SHP77 treated with DMSO at 0.1 percent for 48 hours (cell line): ENCODE measurements at places on chromosomes 5 and 9.
A peak's percentile ranks its signal among the peaks of the same experiment; 100 is the strongest.

DNA sequence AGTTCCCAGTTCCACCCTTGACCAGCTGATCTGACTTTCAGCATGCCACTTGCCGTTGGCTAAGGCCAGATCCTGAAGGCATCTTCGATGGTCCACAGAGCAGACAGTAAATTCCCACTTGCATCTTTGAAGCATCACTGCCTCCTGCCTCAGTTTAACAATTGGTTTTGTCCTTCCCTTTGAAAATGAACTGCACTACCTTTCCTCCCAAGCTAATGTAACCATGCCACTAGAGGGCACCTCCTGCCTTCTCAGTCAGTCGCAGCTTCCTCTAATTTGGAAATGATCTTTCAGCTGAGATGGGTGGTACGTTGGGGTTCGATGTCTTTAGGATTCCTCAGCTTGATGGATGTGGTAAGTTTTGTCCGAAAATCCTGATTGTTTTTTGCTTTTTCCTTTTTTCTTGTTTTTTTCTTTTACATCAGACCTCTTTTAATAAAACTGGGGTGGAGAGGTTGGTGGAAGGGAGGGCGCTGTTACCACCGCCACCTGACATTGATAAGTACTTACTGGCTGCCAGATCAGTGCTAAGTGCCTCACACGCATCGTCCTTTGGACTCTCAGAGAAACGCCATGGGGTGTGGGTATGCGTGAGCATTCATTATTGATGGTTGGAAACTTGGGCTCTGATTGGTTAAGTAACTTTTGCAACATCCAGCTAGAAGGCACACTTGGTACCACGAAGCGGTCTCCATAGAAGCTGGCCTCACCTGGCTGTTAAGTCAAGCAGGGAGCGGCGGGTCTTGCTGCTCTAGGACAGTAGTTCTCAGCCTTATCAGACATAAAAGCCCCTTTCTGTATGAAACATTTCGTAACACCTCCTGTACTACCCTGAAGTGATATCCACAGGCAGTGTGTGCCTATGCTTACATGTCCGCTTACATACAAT is 16.9 kb downstream of the PTTG1 start:
- DNase-seq = peak; percentile 49

DNA sequence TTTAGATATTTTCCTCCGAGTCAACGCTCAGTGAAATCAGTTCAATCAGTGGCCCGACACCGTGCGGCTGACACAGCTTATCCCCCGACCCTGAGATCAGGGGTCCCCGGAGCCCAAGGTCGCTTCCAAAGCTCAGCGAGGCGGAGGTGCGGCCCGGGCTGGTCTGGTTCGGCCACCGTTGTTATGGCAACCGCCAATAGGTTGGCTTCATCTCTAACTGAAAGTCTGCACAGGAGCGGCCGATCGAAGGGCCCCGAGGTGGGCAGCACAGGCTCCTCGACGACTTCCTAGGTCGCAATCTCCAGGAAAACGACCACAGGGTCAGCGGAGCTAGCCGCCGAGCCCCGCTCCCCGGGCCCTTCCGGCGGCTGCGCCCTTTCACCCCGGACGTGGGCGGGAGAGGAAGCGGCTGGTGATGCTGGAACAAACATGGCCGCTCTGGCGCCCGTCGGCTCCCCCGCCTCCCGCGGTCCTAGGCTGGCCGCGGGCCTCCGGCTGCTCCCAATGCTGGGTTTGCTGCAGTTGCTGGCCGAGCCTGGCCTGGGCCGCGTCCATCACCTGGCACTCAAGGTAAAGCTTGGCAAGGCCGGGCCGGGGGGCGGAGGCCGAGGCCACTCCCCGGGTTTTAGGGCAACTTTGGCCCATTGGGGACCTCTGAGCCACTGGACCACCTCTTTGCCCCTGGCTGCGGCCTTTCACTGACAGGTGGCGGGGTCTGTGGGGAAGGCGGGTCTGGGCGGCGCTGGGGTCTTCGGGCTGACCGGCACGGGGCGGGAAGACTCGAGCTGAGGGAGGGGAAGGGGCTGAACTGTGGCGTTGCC is at the start of gene GPR107:
TSS of gene GPR107 (plus strand) at position 403 of the 821 bp plus-strand sequence. CDS start at position 430, 27 bp downstream.
- DNase-seq = peak; percentile 28

DNA sequence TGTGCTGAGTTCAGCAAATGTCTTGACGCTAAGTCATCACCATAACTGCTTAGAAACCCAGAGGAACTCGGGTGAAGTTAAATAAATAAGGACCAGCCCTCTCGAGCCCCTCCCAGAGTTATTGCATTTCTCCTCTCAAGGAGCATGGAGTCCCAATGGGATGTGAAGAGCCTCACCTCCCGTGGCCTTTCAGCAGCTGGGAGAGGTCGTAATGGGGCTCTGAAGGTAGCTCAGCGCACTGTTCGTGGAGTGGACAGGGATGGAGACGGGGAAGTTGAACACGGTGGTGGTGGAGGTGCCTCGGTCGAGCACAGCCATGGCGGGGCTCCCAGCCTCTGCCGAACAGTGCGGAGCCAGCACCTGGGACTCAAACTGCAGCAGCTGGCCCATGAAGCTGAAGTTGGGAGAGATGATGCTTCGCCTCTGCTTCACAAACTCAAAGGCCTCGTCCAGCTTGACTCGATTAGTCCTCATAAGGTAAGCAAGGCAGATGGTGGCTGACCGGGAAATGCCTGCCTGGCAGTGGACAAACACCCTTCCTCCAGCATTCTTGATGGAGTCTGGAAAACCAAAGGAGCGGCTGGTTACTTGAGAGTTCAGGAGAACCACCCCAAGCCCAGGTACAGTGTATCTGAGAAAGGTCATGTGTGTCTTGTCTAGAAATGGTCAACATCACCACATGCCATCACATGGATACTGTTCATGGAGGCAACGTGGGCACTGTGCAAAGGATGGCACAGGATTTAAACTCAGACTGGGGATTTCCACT is 2.2 kb downstream of the DUSP1 start:
- DNase-seq = no peak

DNA sequence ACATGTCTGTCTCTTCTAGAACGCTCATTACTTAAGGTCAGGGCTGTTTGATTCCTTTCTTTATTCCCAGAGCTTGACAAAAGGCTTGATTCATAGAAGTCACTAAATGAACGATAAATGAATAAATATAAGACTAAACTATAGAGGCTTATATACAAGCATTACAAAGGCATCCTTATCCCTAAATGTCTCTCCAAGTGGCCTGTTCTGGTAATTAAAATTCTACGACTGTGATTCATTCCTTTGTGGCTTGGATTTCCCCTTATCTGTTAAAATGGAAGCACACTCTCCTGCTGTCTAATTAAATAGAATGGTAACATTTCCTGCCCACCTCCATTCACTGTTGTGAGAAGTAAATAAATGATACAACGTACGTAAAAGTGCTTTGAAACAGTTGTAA is 49.5 kb downstream of the C7 start:
- DNase-seq = no peak

DNA sequence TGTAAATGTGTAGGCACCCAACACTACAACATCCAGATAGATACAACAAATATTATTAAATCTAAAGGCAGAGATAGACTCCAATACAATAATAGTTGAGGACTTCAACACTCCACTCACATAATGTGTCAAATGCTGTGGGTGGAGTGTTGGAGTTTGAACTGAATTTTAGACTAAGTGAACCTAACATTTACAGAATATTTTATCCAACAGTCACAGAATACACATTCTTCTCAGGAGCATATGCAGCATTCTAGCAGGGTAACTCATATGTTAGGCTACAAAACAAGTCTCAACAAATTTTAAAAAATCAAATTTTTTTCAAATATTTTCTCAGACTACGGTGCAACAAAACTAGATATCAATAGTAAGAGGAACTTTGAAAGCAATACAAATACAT is 648.7 kb upstream of the CDH18 start:
- no peak for DNase-seq

GRCh38 chr9:121996783-121997182 is 96.3 kb downstream of the TTLL11 start:
- DNase-seq = no peak

- no peak for DNase-seq
These were observed 10.8 kb downstream of the C5orf15 start for GRCh38 chr5:133957591-133957990.

GRCh38 chr9:111078391-111079038 is 40.2 kb upstream of the LPAR1 start:
- no peak for DNase-seq

GRCh38 chr5:88819301-88819999 is 63.5 kb downstream of the MEF2C start:
- DNase-seq = no peak

DNA sequence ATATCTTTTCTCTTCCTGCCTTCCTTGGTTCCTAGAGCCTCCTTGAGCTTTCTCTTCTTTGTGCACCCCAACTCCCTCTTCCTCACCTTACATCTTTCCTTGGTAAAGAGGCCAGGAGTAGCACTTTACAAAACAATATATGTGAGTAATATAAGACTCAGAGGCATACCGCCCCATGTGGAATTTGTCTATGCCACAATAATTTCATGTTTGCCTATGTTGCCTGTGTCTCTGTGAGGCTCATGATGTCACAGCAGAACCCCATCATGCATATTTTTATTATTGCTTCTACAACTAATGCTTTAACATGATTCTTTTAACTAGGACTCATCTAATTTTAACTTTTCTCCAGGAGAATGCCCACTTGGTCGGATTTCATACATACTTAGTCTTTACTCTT is 15.0 kb upstream of the LVRN start:
- no peak for DNase-seq

DNA sequence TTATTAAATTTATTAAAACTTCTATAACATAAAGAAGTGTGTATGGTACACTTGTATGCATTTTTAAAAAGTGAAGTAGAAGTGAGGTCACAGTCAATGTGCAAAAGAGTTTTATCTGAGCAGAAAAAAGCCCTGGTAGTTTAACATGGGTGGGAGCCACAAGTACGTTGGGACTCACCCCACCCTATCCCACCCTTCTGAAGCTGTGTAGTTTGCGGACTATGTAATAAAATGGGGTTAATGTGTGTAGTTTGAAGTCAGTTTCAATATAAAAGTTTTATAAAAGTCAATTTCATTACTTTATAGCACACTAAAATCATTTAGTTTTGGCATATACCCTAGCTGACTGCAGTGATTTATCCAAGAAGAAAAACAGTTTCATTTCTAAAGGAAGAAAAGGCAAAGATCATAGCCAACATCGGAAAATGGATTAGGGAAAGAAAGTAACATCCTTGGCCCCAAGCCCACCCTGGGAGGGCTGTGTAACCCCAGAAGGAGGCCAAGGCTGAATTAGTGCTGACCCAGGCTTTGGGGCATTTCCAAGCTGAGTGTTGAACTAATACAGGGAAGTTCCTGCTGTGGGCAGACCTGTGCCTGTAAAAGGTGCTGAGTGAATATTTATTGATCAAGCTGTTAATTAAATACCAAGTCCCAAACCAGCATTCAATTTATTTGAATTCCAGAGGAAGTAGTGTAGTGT is 398.6 kb upstream of the ADAMTSL1 start:
- no peak for DNase-seq

- no peak for DNase-seq
These were observed 18.7 kb downstream of the KIAA1191 start for GRCh38 chr5:176342766-176343458.

DNA sequence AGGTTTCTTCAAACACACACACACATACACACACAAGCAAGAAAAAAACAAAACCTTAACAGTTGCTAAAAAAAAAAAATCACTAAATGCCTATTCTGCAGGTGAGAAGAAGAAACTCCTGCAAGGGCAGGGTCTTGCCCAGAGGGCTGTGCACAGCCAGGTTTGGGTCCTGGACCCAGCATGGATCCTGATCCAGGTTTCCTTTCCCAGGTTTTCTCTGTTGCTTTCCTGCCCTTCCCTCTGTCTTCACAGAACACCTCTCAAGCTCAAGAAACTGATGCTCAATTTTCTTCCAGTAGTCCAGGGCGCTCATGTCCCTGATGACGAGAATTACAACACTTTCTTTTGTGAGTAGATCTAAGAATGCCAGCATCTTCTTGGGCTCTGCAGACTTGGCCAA is 136.6 kb downstream of the PAX5 start:
- no peak for DNase-seq

DNA sequence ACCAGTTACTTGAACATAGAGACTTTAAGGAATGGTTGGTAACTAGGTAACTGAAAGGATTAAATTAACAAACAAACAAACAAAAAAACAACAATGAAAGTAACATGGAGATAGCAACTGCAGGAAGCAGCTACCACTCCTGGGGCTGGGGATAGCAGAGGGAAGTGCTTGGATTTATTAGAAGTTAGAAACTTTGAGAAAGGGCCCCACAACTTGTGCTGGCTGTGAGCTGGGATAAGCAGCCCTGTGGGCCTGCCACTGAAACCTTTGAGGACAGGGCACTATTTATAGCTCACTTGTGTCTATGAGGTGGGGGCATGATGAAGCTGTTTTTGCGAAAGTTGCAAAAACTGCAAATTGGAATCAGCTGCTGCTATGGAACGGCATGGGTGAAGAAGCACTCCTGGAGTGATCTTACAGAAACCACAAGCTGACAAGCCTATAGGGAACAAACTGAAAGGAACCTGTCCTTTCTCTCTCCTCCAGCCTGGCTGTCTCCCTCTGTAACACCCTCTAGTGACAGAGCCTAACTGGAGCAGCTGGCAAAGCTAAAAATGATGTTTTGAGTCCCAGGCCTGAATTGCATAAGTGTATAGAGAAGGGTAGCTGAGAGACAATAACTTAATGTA is 91.4 kb upstream of the RANBP6 start:
- DNase-seq = no peak

- DNase-seq = no peak
These were observed 308.4 kb downstream of the PDE4D start for GRCh38 chr5:59584858-59585846.

DNA sequence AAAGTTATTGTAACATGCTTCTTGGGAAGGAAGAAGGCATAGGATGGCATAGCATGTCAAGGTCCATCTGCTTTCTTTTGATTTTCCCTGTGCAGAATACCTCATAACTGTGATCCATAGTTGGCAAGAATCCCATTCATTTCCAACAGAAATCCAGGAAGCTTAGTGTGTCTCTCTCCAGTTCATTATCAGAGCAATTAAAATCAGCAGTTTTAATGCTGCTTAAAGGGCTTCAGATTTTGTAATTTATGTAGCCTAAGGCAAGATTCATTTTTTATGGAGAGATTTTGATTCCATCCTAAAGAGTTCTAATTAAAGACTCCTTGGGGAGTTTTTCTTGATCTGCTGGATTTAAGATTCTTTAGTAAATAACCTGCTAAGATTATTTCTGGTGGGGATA is 560.1 kb downstream of the PDE4D start:
- no peak for DNase-seq

DNA sequence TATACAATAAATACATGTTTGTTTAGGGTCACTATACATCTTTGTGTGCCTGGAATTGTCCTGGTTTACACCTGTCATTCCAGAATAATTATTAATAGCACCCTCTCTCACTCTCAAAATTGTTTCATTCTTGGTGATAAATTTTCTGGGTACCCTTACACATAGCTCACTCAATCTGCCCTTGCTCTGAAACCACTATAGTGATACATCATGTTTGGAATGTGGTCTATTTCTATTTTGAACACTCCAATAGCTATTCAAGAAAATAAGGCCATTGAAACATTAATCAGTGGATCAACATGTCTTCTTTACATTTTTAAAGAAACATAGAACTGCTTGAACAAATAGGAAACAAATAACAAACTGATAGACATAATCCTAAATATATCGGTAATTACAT is 158.7 kb downstream of the ARRDC3 start:
- no peak for DNase-seq

- no peak for DNase-seq
These were observed 52.0 kb downstream of the CEMIP2 start for GRCh38 chr9:71716138-71716909.
